Right forelimb (tissue), 1 donor: ENCODE measurements at places on chromosomes 2 and 18.

- DNase-seq = no peak
Observed at GRCh38 chr18:10270151-10270571, 184.3 kb upstream of the APCDD1 start.

GRCh38 chr2:169107645-169108044, 38.3 kb downstream of the DHRS9 start:
- no peak for DNase-seq

GRCh38 chr2:73037947-73038585, 33.4 kb downstream of the SFXN5 start:
- no peak for DNase-seq

DNA sequence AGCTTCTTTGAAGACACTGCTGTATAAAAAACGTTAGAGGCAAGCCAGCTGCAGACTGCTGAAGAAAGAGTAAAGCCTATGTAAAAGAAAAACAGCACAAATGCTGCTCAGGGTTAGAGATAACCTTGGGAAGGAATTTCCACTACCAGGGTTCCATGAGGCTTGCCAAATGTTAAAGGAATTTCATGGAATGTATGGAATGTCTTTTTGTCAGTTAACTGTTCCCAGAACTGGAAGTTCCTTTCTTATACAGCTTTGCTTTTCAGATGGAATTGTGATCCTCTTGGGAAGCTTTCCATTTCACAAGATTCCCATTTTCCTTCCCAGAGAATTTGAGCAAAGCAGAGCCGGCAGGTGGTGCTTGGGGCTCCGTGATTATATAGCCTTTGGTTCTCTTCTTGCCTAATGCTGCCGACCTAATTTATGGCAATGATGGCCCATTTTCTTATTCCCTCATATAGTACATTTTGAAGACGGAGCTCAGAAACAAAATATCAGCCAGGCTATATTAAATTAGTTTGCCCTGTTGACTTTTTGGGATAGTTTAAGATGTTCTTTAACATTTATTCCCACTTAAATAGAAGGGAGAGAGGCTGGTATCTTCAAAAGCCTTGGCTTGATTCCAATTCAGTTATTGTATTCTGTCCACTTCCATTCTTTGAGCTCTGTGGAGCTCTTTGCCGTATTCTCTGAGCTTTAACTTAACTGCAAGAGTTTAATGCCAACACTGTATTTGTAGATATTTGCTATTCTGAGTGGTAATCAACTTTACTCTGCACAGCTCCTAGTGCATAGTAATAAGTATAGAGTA, 162.3 kb downstream of the PHLPP1 start:
- DNase-seq = no peak

- no peak for DNase-seq
Observed at GRCh38 chr2:121608367-121608766, 40.9 kb downstream of the CLASP1 start.

GRCh38 chr2:14616950-14617349, 15.6 kb upstream of the LRATD1 start:
- no peak for DNase-seq

- no peak for DNase-seq
Observed at GRCh38 chr2:217617616-217618022, 385.2 kb downstream of the TNS1 start.

- no peak for DNase-seq
Observed at GRCh38 chr18:27921904-27922751, 254.8 kb downstream of the CDH2 start.
